ENCODE measurements at places on chromosomes 12 and 14.

- DNase-seq, result no peak
These were observed 226.2 kb upstream of the CRY1 start for GRCh38 chr12:107319533-107320032.

GRCh38 chr12:113396828-113397496, 6.7 kb downstream of the SDS start:
- DNase-seq, result no peak

- no peak for DNase-seq
These were observed 62.4 kb upstream of the BCL2L14 start for GRCh38 chr12:12008232-12008850.

DNA sequence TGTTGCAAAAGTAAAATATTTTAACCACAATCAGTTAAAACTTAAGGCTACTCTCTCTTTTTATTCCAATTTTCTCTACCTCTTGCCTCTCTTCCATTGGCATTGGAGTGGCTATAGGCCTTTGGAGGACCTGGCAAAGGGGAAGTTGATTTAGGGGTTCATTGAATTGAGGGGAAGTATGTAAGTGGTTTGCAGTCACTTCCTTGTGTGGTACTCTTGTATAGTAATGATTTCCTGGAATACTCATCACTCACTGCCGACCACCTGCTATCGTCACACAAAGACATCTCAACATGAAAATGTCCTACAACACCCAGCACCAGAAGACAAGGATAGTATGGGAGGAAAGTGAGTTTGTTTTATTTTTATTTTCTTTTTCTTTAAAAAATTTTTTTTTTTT, 45.7 kb upstream of the CPM start:
- no peak for DNase-seq

DNA sequence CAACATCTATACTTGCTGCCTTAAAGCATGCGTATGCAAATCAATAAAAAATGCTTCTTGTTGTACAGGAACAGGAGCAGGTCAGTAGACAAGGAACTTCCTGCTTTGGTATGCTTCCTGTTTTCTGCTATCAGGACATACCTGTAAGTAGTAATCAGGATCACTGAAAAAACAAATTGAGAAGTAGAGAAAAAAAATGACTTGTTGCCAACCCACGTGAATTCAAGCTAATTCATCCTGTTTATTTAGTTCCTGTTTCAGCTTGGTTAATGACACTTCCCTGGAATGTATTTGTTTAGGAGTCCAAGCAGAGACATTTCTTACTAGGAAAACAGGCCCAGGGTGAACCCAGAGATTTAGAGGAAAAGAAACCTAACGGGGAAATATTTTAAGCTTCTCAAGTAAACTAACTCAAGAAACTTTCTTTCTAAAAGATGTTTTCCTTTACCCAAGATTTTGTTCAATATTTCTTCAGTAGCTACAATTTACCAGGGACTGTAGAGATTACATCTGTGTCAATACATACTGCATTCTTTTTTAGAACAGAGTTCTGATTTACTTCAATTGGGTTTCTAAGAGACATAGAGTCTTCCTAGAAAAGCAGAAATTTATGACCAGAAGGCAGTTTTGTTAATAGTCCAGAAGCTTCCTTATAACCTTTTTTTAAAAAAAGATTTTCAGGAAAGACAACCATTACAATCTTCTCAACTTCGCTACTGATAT, 124.2 kb downstream of the PAWR start:
- no peak for DNase-seq

DNA sequence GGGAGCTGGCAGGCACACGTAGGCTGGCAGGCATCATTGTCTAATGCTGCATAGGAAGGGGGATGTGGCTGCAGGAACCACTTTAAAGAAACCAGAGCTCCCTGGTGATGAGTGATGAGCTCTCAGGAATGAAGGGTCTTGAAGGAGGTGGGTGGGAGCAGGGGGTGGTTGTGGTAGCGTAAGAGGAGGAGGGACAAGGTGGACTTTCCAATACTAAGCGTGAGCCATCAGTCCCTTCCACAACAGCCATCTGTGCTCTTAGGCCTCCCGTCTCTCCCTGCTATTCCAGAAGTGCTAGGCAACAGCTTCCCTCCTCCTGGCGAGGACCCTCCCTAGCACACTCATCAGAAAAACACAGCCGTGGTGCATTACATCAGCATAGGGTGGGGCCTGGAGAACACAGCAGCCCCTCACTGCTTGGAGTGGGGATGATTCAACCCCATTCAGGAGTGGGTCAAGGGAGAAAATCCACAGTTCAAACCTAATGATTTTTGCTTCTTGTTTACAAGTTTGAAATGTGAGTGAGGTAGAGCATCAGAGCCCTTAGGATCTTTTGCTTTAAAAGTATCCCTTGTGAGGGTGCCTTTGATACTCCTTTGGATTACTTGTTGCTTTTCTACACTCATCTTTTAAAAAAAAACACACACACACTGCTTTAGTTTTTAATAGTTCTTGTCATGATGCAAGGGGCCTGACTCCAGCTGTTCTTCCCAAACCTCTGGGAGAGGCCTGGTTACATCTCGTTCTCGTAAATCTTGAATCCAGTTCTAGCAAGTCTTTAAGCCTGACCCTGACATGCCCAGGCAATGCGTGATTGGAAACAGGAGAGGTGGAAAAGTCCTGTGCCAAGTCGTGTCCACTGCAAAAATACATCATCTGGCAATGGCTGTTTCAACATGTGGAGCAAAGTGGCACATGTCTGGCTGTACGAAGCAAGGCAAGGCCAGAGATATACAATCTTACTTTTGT, 356.4 kb upstream of the DDHD1 start:
- DNase-seq, result peak; percentile 76

DNA sequence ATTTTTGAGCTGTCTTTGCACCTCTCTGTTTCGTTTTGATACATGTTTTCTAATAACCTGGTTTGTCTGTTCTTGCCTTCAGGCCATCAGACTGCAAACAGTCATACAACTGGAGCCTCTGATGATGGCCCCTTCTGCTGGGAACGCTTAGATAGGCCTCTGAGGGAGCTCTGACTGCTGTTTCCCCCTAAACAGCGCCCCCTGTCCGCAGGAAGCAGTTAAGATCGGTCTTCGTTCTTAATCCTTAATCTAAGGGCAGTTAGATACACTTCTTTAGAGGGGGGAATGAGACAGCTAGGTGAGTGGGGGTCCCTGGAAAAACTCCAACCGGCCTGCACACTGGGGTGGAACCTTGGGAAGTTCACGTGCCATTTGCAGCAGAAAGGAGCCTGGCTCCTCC, 1338.8 kb upstream of the SEL1L start:
- no peak for DNase-seq

- no peak for DNase-seq
These were observed 30.7 kb downstream of the SNRNP35 start for GRCh38 chr12:123488539-123489230.

DNA sequence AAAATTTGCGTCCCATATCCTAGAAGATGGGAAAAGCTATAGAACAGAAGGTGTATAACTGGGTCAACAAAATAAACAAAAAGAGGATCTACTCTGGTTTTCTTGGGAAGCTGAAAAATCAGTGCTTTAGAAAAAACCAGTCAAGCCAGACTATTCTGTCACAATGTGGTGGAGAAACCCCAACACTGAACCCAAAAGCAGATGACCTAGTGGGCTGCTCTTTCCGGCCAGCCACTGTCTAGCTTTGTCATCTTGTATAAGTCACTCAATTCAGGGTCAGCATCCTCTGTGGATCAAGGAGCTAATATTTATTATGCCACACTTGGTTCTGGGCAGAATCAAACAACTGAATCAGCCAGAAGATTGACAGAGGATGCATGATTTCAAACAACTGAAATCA, 26.6 kb upstream of the TMCC3 start:
- no peak for DNase-seq

GRCh38 chr12:53071591-53072551, 7.3 kb downstream of the SPRYD3 start:
- peak; percentile 84 for DNase-seq

DNA sequence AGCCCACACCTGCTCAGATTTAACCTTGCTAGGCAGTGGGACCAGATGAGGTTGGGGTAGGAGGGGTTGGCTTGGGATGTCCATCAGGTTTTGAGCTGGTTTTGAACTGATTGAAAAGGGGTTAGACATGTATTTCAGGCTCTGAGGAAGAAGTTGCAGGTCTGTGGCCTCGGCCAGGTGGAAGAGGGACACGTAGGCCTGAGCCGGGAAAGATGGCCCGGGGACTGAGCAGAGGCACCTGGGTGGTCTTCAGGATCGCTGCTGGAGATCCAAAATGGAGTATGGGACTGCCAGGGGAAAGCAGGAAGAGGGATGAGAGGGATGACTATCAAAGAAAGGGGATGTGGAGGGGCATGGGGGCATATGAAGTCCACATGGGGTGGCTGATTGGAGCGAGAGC, 7.6 kb downstream of the NYNRIN start:
- no peak for DNase-seq

- no peak for DNase-seq
These were observed 55.1 kb downstream of the MNAT1 start for GRCh38 chr14:60789656-60790055.

- DNase-seq, result no peak
These were observed 164.3 kb downstream of the GRIN2B start for GRCh38 chr12:13817131-13817530.

DNA sequence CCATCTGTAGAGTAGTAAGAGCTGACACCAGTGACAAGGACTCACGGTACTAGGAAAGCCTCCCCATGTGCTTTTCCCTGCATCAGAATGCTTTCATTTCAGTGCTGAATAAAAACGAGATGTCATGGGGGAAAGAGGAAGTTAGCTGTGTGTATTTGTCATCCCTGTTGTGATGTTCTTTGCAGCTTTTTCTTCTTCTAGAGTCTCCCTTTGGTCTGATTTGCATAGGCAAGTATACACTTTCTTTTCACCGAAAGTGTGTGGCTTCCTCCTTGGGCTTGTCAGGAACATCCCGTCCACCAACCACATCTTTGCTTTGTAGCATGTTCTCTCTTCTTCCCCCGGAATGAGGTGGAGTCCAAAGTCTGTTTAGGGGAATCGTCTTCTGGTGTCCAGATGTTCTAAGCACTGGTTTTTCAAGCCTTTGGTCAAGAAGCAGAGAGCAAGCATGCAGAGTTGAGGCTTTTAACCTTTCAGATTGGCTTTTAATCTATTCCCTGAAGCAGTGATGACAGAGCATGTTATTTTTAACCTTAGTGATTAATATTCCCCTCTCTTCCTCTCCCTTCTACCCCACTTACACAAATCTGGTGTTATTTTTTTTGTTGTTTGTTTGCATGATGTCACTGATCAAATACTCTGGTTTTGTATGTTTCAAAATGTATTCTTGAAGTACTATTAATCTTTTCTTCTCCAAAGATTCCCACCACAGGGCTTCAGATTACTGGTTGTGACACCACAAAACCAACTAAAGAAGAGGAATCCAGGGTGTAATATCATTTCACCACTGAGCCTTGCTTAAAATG, 163.4 kb downstream of the SAMD4A start:
- no peak for DNase-seq

DNA sequence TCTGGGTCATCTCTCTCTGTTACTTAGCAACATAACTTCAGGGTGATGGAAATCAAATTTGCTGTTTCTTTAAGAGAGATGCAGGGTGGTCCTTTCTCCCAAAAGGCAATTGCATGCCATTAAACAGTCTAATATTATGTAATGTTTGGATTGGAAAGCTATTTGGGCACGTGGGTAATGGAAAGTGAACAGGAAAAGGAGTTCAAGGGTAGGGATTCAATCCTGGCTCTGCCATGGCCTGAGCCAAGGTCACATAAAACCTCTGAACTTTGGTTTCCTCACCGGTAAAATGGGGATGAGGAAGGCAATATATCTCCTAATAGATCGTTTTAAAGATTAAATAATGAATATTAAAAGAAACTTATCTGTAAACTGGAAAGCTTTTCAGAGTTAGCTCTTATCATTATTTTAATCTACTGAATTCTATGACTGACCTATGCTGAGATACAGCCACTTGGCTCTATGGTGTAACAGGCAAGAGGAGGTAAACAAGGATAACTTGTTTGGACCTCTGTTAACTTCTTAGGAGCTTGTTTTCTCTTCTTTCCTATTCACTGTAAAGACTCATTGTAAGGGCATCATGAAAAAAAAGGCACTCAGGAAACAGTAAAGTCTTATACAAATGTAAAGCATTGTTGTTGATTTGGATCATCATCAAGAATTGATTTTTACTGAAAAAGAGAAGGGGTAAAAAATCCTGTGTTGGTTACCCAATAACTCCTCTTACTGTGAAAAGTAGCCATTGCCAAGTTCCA, 55.7 kb upstream of the OVCH1 start:
- DNase-seq, result no peak

- DNase-seq, result no peak
These were observed 27.5 kb downstream of the WIF1 start for GRCh38 chr12:65093606-65094005.

GRCh38 chr14:22024137-22024536, 350.5 kb upstream of the OR4E1 start:
- DNase-seq, result no peak

DNA sequence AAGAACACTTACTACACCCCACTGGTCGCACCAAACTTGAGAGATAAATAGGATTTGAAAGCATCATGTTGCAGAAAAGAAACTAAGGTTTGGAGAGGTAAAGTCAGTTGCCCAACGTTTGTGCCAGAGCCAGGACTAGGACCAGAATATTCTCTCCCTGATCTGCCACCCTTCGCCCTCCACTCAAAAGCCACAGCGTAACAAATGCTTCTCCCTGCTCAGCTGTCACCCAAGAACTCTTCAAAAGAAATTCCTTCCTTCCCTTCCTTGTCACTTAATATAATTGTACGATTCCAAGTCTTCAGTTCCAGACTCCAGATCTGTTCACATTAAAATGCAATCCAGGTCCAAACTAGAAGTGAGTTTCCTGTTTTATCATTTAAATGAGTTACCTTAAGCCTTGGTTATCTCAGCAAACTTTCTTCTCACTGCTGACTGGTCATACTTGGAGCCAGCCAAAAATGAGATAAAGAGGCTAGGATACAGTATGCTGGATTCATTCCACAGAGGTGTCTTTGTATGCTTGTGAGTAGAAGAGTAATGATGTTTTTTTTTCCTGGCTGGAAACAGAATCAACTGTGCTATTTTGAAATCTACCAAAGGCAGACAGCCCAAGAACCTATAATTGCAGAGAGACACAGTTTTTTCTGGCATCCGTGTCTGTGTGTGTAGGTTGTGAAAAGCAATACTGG, 12.8 kb upstream of the PPFIBP1 start:
- DNase-seq, result no peak

GRCh38 chr12:107491856-107492255, 193.7 kb upstream of the PWP1 start:
- DNase-seq, result no peak

GRCh38 chr12:93089805-93090569, 160.9 kb upstream of the EEA1 start:
- no peak for DNase-seq

DNA sequence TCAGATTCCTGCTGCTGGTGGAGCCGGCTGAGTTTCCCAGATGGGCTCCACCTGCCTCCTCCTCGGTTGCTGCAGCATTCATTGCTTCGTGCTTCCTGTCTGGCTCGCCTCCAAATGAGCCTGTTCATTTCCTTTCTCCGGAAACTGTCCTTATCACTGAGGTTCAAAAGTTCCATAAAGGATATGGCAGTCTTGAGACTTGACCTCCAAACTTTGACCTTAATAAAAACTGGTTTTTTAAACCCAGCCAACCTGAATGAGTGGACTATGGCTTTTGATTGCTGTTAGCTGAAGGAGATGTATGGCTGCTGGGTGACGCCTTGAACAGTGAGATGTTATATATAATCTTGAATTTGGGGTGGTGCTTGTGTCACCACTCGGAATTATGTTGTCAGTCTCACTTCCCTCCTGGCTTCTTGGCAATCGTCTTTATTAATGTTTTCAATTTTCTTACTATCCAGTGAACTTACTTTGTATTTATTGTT, 62.7 kb downstream of the RASSF3 start:
- no peak for DNase-seq

Data from coronary artery (tissue), 2 donors.